HT1080 (cell line): ENCODE measurements at places on chromosomes 4 and X. TPM values are rescaled to one million over a fixed set of nuclear protein-coding genes. Genes with fewer than 3 reads are reported as not detected.

Gene ADH1A
- total RNA-seq = not detected in 2 replicates

- no peak for DNase-seq
These were observed 300.7 kb upstream of the CXXC4 start for GRCh38 chr4:104795264-104795939.

DNA sequence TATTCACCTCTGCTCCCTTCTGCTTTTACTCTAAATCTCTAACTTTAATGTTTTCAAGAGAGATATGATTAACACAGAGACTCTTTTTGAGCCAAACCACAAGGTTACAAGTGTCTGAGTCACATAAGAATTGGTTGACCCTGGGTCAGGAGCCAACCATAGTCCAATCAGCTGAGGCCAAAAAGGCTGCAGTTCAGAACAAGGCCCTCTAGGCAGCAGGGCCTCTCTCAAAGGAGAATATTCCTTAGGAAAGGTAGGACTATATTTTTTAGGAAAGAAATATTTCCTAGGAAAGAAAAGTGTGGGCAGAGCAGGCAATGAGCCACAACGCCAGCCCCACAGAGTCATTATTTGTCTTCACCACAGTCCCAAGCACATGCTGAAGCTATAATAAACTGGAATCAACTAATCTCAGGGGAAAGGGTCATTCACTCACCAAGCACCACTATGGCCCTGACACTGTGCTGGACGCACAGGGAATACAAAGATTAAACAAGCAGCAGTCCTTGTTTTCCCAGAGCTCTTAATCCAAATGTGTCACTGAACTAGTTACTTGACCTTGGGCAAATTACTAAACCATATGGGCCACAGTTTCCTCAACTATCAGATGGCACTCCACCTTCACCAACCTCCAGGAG is 2.2 kb downstream of the ATP8A1 start:
- peak; percentile 76 for DNase-seq

DNA sequence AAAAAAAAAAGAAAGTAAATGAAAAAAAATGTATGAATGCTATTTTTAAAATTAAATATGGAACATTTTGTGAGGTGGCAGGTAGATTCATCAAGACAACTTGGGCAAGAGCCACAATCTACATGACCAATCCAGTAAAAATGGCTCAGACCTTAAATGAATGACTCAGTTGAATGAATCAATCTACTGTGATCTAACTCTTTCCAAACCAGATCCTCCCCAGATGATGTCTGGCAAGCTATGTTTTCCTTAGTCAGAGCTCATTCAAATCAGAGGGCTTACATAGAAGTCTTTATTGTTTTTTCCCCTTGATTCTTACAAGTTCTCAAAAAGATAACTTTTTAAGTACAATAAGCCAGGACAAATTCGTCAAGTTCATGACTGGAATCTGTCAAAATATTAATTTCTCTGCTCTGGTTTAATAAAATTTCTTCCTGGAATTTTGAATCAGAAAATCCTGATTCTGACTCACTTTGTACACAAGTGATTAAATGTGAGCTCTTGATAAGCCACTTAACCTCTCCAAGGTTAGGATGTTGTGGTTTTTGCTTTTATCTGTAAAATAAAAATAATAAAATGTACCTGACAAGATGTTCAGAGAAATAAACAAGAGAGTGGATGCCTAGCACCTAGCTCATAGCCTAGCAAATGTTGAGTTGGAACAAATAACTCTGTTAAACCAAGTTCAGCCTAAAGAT is 105.6 kb upstream of the SMIM31 start:
- DNase-seq = peak; percentile 89

DNA sequence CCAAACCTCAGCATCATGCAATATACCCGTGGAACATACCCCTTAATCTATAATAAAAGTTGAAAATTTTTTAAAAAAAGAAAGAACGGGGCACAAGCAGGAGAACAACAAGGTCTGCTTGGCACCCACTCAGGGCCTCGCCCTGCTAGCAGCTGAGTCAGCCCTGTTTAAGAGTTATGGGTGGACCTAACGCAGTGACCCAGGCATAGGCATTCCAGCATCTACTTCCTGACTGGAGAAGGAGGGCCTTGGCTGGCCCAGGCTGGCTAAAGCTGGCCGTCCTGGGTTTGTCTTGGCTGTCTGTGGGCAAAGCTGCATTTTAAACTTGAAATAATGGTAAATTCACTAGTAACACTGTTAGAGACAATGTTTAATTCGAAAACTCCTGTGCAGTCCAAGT is 236.7 kb upstream of the PGRMC2 start:
- peak; percentile 78 for DNase-seq

GRCh38 chrX:12892716-12893115 is 13.7 kb upstream of the TLR8 start:
- no peak for DNase-seq
